Airway epithelial cell (primary cell): ENCODE measurements at places on chromosomes 4 and X. TPM values are rescaled to one million over a fixed set of nuclear protein-coding genes. Genes with fewer than 3 reads are reported as not detected.

Gene AFF2
- total RNA-seq: 0.07 and 0.37 TPM in 2 replicates

Gene AFAP1
- total RNA-seq: 15.8 and 18.3 TPM in 2 replicates

Gene CCKAR
- not detected in 2 replicates for total RNA-seq

Gene FGF13
- total RNA-seq: not detected in 2 replicates

Gene BMX
- 0.07 TPM in 1 of 2 replicates, not detected in the other for total RNA-seq

Gene CORIN
- total RNA-seq: 0.05 and 0.42 TPM in 2 replicates

Gene CXXC4
- 0.05 and 0.42 TPM in 2 replicates for total RNA-seq

Gene UCHL1
- total RNA-seq: 36.6 and 62.4 TPM in 2 replicates

Gene TKTL2
- not detected in 2 replicates for total RNA-seq

Gene HERC6
- total RNA-seq: 2.9 and 4.6 TPM in 2 replicates

Gene ALAS2
- not detected in 2 replicates for total RNA-seq

Gene PRRG1
- total RNA-seq: 9.5 and 14.4 TPM in 2 replicates

Gene HS6ST2
- 6.5 and 7.4 TPM in 2 replicates for total RNA-seq

Gene SULT1E1
- total RNA-seq: 0.51 and 2.8 TPM in 2 replicates

Gene HPGD
- total RNA-seq: 2.9 and 4.5 TPM in 2 replicates

Gene RAB28
- total RNA-seq: 12.3 and 12.5 TPM in 2 replicates

Gene TMEM144
- total RNA-seq: 2.7 and 5.4 TPM in 2 replicates

Gene TGIF2LX
- not detected in 2 replicates for total RNA-seq

Gene ART3
- 1.7 TPM in 1 of 2 replicates, not detected in the other for total RNA-seq

Gene IL2RG
- total RNA-seq: not detected in 2 replicates

Gene CLGN
- total RNA-seq: 0.07 TPM in 1 of 2 replicates, not detected in the other

Gene UCP1
- not detected in 2 replicates for total RNA-seq

Gene TKTL1
- not detected in 2 replicates for total RNA-seq

Gene TLR8
- total RNA-seq: not detected in 2 replicates

Gene ADGRG4
- not detected in 2 replicates for total RNA-seq

Gene SYP
- 0.14 and 0.51 TPM in 2 replicates for total RNA-seq

Gene BEX4
- total RNA-seq: 18.3 and 20.9 TPM in 2 replicates

Gene HTN1
- not detected in 2 replicates for total RNA-seq

Gene SRPX
- 11.2 and 13.6 TPM in 2 replicates for total RNA-seq

Gene RASSF6
- total RNA-seq: 5.4 and 6.4 TPM in 2 replicates

Gene GPR119
- total RNA-seq: not detected in 2 replicates

Gene UGT2A1
- not detected in 2 replicates for total RNA-seq

Gene FAM149A
- total RNA-seq: 1.3 and 2.4 TPM in 2 replicates

Gene DHX15
- total RNA-seq: 131 and 147 TPM in 2 replicates
